Activated T-helper 2 cell treated with anti-CD3 and anti-CD28 coated beads, Interferon-gamma antibody, Interleukin-2, Interleukin-4, amounts not matched to agents 10 μg/mL and 5 μg/mL and 100 μg/mL, durations not matched to agents 14 hours and 24 hours and 36 hours (primary cell): ENCODE measurements at places on chromosomes 6 and 20. TPM values are rescaled to one million over a fixed set of nuclear protein-coding genes. Genes with fewer than 3 reads are reported as not detected.

The NR2E1 gene
- total RNA-seq = not detected in 2 replicates

The ABHD16B gene
- 0.16 TPM in 1 of 2 replicates, not detected in the other for total RNA-seq

The PAQR8 gene
- total RNA-seq = 6.8 and 8.8 TPM in 2 replicates

The SLC25A27 gene
- total RNA-seq = 0.53 and 1.3 TPM in 2 replicates

The ZNF334 gene
- 1.2 and 1.4 TPM in 2 replicates for total RNA-seq

The DEFB124 gene
- total RNA-seq = not detected in 2 replicates

The OR10C1 gene
- total RNA-seq = not detected in 2 replicates

The ANKRD6 gene
- 2.2 TPM in 2 replicates for total RNA-seq
